ENCODE measurements at places on chromosomes 11 and 22. TPM values are rescaled to one million over a fixed set of nuclear protein-coding genes. Genes with fewer than 3 reads are reported as not detected.

Gene ABCC8
- not detected for total RNA-seq

Gene POGLUT3
- 13.5 TPM for total RNA-seq

Gene TPH1
- total RNA-seq, result 0.14 TPM

Gene OR51B2
- total RNA-seq, result not detected

Gene TMX2
- 96.4 TPM for total RNA-seq

GRCh38 chr22:31148488-31148887 lies 8.2 kb upstream of the PLA2G3 start:
- no peak for DNase-seq

- DNase-seq, result no peak
Measured at GRCh38 chr11:45267652-45268299, 18.4 kb downstream of the SYT13 start.

GRCh38 chr11:62850911-62851806 lies 11.8 kb upstream of the WDR74 start:
- DNase-seq, result no peak

- DNase-seq, result no peak
Measured at GRCh38 chr22:40967111-40967760, 16.1 kb downstream of the RBX1 start.
